ENCODE measurements at places on chromosomes 7 and 10.

- DNase-seq: no peak
Measured at GRCh38 chr7:154409703-154410311, 357.6 kb downstream of the DPP6 start.

DNA sequence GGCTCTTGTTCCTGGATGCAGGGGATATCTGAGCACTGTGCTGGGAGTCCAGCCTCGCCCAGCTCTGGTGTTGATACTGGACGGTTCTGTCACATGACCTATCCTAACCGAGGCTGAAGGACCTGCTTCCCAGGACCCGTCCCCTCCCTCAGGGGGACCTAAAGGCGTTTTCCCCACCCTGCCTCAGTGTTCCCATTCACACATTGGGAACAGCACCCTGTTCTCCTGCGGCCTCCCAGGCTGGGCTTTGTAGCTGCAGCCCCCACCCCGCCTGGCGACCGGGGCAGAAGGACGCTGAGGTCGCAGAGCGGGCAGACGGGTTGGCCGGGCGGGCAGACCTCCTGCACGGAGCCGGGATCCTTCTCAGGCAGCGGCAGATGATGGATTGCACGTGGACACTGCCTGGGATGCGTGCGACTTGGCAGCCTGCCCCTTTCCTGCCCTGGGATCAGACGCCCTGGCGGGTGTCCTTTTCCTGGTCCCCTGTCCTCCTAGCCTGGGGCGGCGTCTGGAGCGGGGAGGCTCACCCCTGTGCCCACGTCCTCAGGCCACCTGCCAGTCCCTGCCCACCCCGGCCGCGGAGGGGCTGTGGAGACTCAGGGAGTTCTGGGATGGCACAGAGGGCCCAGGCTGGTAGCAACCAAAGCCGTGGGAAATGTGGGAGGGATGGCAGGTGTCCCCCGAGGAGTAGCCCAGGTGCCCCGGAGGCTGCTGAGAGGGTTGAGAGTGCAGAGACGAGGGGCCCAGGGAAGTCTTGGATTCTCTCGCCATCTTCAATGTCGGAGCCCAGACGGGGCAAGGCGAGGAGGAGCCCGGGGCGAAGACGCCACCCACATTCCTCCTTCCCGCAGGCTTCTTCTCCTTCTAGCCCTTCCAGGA is 17.2 kb upstream of the PSMG3 start:
- DNase-seq: no peak

DNA sequence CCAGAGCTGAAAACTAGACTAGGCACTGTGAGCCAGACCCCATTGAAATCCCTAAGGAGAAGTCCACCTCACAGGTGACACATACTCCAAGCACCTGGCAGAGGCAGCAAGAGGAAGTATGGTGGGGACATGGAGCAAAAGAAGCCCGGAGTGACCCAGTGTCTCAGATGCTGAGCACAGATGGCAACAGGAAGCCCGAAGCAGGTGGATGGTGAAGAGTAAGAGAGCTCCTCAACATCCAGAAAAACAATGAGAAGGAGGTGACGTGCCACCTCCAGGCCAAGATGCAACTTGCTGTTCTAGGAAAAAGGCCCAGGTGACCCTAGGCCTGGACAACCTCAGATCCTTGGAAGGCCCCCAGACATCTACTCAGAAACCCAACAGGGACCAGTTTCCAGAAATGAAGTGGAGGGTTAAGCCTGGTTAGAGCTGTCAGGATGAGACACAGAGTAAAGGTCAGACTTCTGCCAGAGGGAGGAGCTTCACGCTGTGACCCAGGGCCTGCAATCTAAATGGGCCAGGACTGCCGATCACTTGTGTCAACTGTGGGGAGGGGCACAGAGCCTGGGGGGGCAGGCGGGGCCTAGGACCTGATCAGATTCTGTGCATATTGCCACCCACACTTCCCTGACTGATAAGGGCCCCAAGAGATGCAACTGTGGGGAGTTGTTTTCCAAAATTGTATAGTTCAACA is 2.4 kb upstream of the COBL start:
- DNase-seq: no peak

DNA sequence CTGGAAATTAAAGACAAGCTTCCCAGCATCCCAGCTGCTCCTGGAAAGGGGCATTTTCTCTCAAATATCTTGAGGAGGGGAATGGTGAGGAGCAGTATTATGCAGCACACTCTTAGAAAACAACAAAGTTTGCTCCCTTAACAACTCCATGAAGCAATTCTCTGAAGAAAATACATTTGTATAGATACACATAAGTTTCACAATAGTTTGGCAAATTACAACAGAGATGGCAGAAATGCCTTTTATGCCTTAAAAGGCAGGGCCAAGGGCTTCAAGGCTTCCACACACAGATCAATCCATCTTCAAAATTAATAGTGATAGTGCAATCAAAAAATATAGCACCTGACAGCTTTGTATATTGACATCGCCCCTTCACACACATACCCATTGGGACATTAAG is 12.2 kb downstream of the DGKI start:
- no peak for DNase-seq

GRCh38 chr10:88525371-88526069 is 57.6 kb downstream of the RNLS start:
- DNase-seq: no peak

GRCh38 chr7:17007841-17008240 is 126.1 kb upstream of the AGR3 start:
- no peak for DNase-seq

- no peak for DNase-seq
Measured at GRCh38 chr7:66076462-66077329, 1.1 kb downstream of the ASL start.

GRCh38 chr7:134908289-134908688 is 78.0 kb upstream of the AGBL3 start:
- no peak for DNase-seq

DNA sequence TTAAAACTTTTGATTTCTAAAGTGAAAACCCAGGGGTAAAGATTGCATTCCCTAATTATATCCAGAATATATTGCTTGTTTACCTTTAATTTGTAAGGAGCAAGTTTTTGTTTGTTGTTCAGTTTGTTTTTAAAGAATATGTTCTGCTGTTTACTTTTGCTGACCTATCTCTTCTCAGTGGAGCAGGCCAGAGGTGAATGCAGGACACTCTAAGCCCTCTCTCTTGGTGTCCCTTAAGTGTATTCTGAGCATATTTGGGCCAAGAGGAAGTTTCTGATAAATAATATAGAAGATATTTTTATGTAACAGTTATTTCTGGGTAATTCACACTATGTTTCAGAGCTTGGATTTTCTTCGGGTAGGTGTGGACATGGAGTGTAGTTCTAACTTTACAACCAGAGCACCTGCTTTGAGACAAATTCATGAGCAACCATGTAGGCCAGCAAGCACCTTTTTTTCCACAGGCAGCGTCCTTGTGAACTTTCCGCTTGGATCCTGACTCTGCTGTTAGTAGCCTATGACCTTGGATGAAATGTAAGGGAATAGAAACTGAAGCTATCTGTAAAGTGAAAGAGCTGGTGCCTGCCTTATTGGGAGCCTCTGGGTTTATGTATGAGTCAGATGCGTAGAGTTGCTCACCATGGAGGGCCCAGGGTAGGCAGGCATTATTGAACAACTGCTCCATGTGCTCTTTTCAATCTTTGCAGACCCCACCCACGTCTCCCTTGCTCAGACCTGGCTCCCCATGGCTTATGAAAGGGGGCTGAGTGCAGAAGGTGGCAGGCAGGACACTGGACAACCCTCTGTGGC is 16.1 kb downstream of the OGDH start:
- DNase-seq: no peak

GRCh38 chr10:123643315-123643714 is 22.8 kb upstream of the GPR26 start:
- DNase-seq: no peak

- no peak for DNase-seq
Measured at GRCh38 chr10:104819731-104820130, 178.6 kb downstream of the SORCS3 start.

GRCh38 chr10:77604941-77605351 is 32.7 kb downstream of the KCNMA1 start:
- no peak for DNase-seq

GRCh38 chr7:17408904-17409290 is 110.4 kb downstream of the AHR start:
- DNase-seq: no peak

DNA sequence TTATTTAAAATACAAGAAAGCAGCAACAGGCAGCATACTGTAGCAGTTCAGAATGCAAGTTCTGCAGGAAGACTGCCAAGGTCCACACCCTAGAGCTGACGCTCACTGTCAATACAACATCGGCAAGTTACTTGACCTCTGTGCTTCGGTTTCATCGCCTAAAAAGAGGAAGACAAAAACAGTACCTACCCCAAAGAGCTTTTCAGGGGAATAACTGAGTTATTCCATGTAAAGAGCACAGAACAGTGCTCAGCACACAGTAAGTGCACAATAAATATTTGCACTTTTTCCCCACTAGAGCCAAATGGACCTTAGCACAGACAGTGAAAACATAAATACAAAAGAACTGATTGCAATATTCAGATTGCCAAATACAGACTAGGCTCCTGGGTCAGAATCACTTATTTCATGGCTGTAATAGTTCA is 88.6 kb downstream of the USP6NL start:
- no peak for DNase-seq

Measured in nucleus accumbens (tissue), 56 donors.